ENCODE measurements at places on chromosomes 6 and 20.
A peak's percentile ranks its signal among the peaks of the same experiment; 100 is the strongest.

DNA sequence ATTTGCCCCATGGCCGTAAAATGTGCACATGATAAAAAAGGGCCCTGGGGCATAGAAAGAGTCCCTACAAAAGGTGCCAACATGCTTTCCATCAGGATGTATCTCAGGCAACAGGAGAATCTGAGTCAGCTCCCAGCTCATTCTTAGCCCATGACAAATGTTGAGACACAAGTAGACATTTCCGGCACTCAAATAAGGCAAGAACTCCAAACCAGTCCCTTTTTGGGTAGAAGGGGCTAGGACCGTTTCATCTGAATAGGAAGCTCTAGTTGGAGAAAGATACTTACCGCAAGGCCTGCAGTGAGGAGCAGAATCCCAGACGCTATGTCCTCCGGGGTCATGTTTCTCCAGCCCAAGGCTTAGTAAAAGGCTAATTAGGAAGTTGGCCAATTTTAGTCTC, 261.0 kb upstream of the RIN2 start:
- no peak for DNase-seq

- no peak for DNase-seq
These were observed 133.1 kb downstream of the MOXD1 start for GRCh38 chr6:132268209-132268608.

GRCh38 chr6:74182992-74183391, 487.0 kb downstream of the CD109 start:
- peak; percentile 45 for DNase-seq

DNA sequence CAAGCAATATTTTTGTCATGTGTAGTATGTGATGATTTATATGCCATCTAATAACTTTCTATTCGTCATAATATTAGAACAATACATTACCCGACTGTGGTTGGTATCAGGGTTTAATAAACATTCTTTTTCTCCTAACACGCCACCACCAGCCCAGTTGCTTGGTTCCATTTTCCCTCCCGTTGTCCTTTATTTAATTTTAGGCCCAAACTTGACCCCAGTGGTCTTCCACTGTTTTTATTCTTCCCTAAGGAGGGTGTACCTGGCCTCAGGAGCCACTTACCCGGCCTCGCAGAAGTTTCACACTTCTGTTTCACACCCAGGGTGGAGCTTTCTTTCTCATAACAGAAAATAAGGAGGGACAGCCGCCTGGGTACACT, 33.1 kb upstream of the PIM1 start:
- no peak for DNase-seq

DNA sequence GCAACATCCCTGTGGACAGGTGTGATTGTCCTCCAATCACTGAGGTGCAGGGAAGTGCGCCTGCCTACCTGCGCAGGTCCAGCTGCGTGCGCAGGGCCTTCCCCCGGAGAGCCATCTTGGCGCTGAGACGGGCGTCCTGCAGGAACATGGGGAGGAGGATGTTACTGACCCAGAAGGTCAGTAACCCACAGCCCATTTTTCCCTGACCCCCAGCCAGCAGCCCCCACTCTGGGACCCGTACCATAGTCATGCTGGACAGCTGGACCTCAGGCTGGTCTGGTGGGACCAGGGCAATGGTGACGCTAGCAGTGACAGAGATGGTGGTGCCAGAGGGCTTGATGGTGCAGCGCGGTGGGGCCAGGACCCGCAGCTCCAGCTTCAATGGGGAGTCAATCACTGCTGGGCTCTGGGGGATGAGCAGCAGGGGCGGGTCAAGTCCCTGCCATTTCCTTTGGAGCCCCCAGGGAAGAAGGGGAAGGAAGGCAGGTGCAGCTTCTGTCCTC, 9.7 kb downstream of the PLTP start:
- DNase-seq = no peak

DNA sequence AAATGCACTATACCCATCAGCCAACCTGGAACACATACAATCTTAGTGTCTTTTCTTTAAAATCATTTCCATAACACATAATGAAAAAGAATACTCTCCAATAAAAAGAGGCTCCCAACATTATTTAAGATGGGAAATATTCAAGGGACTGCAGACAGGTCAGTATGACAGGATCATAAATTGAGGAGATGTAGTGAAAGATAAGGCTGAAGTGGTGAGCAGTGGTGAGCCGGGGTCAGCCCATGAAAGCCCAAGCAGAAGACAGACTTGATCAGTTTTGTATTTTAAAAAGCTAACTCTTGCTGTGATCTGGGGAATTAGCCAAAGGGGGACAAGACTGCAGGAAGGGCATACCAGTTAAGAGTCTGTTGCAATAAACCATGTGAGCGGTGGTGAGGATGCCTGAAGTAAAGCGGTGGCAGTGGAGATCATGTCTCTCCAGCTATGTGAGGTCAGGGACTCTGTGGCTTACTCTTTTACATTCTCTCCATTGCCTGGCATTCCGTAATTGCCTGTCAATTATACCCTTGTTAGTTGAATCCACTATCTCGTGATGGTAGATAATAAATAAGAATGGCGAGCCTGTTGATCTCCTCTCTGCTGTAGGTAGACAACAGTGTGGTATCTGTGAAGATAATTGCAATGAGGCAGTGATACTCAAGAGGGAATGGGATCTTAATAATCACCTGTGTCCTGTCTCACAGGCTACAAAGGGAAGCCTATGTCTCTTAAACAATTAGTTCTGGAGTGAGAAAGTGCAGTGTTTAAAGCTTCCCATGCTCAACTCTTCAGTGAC, 97.4 kb downstream of the FILIP1 start:
- DNase-seq = no peak

DNA sequence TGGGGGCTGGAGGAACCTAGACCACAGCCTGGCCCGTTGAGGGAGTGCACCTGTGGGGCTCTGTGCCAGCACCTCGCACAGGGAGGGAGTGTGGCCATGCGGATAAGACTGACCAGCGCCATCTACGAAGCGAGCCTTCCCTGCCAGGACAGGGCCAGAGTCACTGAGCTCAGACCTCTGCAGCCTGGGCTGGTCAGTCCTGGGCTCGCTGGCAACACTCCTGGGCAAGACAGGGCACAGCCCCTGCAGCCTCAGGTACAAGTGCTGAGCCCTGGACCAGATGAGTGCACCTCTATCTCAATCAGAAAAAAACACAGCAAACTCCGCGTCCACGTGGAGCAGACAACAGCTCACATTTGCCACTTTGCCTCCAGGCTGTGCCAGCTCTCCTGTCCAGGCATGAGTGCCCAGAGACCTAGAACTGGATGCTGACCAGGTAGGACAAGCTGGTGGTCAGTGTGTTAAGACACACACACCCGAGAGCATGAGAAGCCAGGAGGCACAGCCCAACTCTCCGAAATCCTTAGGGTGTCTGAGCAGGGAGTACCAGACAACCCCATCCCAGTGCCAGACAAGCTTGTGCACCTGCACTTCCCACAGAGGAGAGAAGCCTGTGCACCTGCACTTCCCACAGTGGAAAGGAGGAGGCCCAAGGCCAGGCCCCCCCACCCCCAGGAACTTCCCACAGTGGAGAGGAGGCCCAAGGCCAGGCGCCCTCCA, 4.9 kb downstream of the ARFRP1 start:
- DNase-seq = no peak

GRCh38 chr6:25769983-25770382, 15.4 kb downstream of the SLC17A4 start:
- no peak for DNase-seq

DNA sequence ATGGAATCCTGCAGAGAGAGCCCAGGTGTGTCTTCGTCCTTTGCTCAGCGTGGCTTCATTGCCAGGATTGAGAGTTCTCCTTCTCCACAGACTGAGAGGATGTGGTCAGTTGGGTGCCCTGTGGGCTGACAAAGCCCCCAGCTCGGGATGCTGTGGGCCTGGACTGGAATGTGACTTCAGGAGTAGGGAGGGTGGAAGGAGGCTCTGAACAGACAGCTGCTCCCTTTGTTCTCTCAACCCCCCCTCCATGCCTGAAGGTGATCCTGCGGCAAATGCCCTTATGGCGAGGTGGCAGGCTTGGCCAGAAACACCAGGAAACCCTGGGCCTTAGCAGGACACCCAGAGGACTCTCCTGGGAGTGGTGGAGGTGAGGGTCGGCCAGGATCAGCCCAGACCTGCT, 1.8 kb upstream of the CST5 start:
- no peak for DNase-seq

- peak; percentile 44 for DNase-seq
These were observed 51.9 kb downstream of the VGLL2 start for GRCh38 chr6:117317261-117317660.

DNA sequence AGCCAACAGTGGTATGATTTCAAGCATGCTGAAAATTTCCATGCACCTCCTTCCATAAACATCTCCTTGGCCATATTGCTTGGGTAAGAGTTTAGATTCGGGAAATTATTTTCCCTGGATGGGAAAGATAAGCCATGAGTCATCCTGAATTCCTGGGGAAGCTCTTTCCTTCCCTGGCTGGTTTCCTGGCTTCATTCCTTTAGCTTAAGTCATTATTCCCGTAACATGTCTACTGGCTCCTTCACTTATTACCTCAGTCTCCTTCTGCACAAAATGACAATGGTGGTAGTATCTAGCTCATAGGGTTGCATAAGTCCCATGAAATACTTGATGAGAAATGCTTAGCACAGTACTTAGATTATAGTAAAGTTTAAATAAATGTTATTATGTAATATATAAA, 27.6 kb downstream of the TINAG start:
- DNase-seq = no peak

DNA sequence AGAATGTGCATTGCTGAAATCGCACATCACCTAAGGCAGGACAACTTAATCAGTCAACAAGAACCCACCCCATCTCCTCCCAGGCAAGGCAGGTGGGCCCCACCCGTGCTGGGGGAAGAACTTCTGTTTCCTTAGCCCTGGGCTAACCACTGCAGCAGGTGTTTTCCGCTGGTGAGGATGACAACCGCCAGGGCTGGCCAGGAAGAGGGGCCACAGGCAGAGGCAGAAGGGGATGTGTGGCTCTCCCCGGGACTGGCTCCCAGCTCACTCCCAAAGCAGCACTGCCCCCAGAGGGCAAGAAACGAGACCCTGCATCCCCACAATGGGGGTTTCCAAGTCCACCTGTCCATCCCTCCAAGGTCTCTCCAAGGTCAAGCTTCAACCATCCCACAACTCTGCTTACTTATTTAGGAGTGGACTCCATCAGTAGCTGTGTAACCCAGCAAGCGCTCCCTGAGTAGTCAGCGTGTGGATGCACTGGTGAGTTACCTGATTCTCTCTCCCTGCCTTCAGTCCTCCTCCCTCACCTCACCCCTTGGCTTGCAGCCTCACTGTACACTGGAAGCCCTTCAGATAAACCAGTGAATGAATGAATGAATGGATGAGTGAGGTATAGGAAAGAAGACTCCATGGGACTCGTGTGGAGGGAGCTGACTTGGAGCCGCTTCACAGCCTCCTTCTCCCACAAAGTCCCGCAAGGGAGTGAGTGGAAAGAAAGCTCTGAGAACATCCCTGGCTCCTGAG, 168.2 kb upstream of the CST7 start:
- no peak for DNase-seq

DNA sequence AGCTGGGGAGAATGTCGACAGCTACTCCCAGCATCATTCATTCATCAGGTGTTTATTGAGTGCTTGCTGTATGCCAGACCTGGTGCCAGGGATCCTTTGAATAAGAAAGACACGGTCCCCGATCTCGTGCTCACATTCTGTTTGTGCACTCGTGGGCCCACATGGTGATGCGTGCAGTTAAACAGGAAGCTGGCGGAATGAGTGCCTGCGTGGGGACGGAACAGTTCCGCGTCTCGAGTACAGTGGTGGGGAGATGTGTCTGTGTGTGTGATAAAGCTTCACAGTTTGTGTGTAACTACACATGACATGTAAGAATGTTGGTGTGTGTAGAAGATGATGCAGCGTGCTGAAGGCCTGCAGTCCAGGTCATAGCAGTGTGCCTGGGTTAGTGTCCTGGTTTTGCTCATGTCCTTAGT, 6.5 kb downstream of the RBM38 start:
- DNase-seq = no peak

DNA sequence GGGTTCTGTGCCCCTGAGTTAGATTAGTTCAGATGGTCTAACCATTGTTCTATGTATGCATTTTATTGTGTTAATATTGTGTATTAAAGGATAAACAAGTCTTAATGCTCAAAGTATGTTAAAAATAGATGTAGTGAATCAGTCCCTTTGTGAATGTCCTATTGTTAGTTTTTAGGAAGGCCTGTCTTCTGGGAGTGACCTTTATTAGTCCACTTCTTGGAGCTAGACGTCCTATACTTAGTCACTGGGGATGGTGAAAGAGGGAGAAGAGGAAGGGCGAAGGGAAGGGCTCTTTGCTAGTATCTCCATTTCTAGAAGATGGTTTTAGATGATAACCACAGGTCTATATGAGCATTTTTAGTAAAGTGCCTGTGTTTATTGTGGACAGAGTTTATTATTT, 12.3 kb upstream of the HMGN4 start:
- no peak for DNase-seq

DNA sequence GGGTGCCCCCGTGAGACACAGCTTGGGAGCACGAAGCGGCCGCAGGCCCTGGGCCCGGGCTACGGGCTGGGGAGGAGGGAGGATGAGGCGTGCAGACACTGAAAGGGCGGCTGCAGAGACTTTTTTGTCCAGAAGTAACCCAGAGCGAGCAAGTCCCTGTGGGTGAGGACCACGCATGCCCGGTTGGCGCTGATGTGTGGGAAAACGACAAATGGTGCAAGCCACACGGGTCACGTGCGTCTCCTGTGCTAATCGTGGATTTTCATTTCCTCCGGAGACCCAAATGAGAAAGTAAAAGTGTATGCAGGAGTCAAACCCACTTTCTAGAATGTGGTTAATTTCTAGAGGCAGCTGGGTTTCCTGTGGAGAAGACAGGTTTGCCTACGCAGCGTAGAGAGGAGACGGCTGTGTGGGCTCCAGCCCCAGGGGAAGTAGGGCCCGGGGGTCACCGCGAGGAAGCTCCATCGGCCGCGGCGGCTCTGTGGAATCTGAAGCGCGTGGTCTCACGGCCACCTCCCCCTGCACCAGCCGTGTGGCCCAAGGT, 19.0 kb downstream of the DLL1 start:
- no peak for DNase-seq

DNA sequence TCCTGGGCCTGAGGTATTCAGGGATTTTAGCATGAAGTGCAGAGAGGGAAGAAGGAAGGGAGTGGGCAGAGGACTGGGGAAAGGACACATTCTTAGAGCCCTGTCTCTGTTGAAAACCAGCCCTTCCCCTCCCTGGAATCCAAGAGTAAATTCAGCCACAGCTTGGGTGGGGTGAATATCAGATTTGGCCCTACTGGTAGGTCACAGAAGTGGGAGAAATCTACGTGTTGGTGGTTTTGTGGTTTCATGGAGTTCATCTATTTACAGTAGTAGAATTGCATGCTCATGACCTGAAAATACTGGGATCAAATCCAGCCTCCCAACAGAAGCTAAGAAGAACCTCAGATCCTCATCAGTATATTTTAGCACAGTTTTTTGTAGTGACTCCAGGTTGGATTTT, 404.4 kb downstream of the BMP2 start:
- DNase-seq = no peak

DNA sequence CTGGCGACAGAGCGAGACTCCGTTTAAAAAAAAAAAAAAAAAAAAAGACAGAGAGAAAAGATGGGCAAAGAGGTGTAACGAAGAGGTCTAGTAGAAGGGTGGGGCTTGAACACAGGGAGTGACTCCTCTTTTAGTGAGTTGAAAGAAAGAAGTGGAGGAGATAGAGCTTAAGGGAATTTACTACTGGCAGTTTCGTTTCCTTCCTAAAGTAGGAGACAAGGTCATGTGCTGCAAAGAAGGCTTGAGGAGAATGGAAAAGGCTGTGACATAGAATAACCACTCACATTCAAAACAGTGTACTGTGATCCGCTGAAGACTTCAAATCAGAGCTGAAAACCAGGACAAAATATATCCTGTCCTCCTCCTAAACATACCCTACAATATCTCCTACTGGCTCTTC, 63.8 kb upstream of the EIF2S2 start:
- DNase-seq = no peak
